ENCODE measurements at places on chromosomes 6 and 20.

DNA sequence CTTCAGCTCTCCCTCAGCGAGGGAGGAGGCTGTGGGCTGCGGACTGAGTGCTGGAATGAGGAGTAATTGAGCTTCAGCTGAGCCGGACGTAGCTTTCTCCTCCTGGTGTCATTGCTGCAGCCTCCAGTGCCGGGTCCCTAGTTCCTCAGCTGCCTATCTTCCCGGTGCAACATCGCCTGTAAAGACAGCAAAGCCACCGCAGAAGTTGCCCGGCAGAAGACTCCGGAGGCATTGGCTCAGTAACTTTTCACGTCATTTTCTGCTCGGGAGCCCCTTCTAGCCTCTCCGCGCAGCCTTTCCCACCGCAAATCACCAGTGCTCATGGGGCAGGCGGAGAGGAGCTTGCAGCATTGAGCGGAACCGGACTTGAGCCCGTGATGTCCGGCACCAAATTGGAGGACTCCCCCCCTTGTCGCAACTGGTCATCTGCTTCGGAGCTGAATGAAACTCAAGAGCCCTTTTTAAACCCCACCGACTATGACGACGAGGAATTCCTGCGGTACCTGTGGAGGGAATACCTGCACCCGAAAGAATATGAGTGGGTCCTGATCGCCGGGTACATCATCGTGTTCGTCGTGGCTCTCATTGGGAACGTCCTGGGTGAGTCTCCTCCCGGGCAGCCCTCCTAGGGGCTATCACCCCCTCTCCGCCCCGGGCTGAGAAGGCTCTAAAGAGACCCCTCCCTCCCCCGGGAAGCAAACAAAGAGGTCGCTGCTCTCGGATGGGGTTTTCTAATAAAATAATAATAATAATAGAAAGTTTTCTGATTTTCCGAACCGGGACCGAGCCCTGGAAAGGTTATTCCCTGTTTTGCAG lies at the start of gene HCRTR2:
HCRTR2 (plus strand) TSS at position 305 of the 816 bp plus-strand sequence; CDS start at position 378, 73 bp downstream.
- DNase-seq: no peak

DNA sequence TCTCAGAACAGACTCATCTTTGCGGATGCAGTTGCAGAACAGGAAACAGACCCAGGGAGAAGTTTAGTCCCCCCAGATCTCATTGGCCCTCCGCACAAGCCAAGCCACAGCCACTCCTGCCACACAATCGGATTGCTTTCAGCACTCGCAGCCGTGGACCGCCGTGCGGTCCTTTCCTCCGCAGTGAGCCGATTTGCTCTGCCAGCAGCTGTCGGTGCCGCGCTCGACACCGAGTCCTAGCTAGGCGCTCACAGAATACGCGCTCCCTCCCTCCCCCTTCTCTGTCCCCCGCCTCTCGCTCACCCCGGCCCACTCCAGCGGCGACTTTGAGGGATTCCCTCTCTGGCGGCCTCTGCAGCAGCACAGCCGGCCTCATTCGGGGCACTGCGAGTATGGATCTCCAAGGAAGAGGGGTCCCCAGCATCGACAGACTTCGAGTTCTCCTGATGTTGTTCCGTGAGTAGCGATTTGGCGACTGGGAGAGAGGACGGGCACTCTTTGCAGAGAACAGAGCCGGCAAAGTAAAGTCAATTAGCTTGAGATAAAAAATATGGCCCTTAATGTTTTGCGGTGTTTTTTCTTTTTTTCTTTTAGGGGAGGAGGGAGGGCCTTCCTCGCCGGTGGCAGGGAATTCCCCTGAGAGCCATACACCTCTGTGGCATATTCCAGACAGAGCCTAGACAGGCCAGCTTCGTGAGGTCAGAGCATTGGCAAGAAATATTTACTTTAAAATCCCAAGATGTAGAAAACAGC lies at the start of gene LAMP5:
LAMP5 (plus strand) TSS at position 130 of the 753 bp plus-strand sequence; CDS start at position 393, 263 bp downstream.
- DNase-seq: no peak

GRCh38 chr6:34110610-34111009 lies 35.3 kb downstream of the GRM4 start:
- DNase-seq: no peak

DNA sequence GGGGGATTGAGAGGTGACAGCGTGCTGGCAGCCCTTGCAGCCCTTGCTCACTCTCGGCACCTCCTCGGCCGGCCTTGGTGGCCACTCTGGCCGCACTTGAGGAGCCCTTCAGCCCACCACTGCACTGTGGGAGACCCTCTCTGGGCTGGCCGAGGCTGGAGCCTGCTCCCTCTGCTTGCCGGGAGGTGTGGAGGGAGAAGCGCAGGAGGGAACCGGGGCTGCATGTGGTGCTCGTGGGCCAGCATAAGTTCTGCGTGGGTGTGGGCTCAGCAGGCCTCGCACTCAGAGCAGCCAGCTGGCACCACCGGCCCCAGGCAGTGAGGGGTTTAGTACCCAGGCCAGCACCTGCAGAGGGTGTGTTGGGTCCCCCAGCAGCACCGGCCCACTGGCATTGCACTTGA lies 912.2 kb upstream of the ADGRB3 start:
- no peak for DNase-seq

DNA sequence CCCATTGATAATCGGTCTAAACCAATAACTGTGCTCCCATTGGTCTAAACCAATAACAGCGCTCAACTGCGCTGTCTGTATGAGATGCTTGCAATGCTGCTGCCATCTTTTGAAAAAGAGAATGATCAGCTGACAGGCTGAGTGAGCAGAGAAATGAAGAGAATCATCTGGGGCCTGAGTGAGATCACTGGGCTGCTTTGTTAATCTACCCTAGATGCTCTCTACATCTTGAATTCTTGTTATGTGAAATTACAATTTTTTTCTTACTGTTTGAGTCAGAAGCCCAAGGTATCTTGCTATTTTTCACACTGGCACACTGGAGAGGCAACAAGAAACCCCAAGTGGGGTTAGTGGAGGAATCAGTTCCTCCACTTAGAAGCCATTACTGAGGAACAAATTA lies 91.5 kb upstream of the GCM1 start:
- DNase-seq: no peak

All from A172 (cell line).